Activated CD4-positive, alpha-beta memory T cell treated with anti-CD3 and anti-CD28 coated beads for 36 hours (primary cell): ENCODE measurements at places on chromosomes 12 and 14. TPM values are rescaled to one million over a fixed set of nuclear protein-coding genes. Genes with fewer than 3 reads are reported as not detected.

USP5 gene
- total RNA-seq, result 125 TPM

PRH2 gene
- not detected for total RNA-seq

HNF1A gene
- not detected for total RNA-seq

GLT1D1 gene
- total RNA-seq, result not detected

TAS2R7 gene
- not detected for total RNA-seq

MBD6 gene
- total RNA-seq, result 48.2 TPM

GDF3 gene
- total RNA-seq, result not detected

OR10G3 gene
- total RNA-seq, result not detected

DBX2 gene
- not detected for total RNA-seq

WNT5B gene
- total RNA-seq, result not detected

RITA1 gene
- total RNA-seq, result 22.0 TPM

TOMM20L gene
- not detected for total RNA-seq

PNN gene
- 88.8 TPM for total RNA-seq

CLEC1A gene
- not detected for total RNA-seq

NTF3 gene
- not detected for total RNA-seq

SMIM41 gene
- not detected for total RNA-seq

ANO4 gene
- total RNA-seq, result not detected

IL22 gene
- total RNA-seq, result 6.4 TPM

GXYLT1 gene
- total RNA-seq, result 7.0 TPM

SNX6 gene
- total RNA-seq, result 82.0 TPM

TNS2 gene
- total RNA-seq, result 2.4 TPM

ACOT4 gene
- total RNA-seq, result 3.2 TPM

MFAP5 gene
- total RNA-seq, result not detected

RFLNA gene
- total RNA-seq, result not detected

CEBPE gene
- 0.19 TPM for total RNA-seq

SERPINA5 gene
- not detected for total RNA-seq
